Esophagus mucosa (tissue), 1 donor: ENCODE measurements at places on chromosomes 1 and 21.

DNA sequence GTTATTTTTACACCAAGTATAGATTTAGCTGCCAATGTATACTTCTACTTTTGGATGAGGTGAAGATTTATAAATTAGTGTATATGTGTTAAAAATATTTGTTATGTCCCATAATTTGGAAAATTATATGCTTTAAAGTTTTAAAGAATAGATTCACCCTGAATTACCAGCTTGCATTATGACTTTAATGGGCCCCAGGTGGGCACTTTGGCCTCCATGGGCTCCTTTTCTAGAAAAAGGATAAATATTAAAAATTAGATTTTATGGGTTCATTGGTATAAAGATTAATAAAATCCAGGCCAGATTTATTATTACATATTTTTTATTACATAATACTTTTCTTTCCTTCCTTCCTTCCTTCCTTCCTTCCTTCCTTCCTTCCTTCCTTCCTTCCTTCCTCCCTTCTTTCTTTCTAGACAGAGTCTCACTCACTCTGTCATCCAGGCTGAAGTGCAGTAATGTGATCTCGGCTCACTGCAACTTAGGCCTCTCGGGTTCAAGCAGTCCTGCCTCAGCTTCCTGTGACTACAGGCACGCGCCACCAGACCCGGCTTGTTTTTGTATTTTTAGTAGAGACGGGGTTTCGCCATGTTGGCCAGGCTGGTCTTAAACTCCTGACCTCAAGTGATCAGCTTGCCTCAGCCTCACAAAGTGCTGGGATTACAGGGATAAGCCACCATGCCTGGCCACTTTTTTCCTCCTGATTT, 21.9 kb downstream of the KMO start:
- ATAC-seq, result no peak

DNA sequence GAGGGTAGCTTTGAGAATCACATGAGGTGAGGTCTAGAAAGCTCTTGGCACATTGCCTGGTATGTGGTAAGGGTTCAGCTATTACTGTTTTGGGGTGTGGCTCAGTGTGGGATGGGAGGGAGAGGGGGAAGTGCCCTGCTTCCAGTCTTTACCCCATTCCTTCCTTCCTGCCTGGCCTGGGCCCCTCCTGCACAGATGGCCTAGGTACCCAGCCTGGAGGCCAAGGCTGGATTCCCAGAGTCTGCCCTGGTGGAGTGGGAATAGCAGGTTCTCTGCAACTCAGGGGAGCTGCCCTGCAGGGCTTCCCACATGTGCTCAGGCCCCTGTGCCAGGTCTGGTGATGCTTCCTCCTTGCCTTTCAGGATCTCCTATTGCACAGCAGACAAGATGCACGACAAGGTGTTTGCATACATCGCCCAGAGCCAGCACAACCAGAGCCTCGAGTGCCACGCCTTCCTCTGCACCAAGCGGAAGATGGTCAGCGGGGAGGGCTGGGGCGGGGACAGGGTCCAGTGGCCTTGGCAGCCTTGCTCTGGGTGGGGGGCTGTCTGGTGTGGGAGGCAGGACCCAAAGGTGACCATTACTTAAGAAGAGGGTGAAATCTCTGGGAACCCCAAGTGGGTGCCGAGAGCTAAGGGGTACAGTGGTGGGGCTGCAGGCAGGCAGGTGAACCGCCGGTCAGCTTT, 13.5 kb downstream of the LDLRAP1 start:
- peak; percentile 66 for ATAC-seq

GRCh38 chr1:78427506-78427905, 63.3 kb upstream of the PTGFR start:
- ATAC-seq, result no peak

DNA sequence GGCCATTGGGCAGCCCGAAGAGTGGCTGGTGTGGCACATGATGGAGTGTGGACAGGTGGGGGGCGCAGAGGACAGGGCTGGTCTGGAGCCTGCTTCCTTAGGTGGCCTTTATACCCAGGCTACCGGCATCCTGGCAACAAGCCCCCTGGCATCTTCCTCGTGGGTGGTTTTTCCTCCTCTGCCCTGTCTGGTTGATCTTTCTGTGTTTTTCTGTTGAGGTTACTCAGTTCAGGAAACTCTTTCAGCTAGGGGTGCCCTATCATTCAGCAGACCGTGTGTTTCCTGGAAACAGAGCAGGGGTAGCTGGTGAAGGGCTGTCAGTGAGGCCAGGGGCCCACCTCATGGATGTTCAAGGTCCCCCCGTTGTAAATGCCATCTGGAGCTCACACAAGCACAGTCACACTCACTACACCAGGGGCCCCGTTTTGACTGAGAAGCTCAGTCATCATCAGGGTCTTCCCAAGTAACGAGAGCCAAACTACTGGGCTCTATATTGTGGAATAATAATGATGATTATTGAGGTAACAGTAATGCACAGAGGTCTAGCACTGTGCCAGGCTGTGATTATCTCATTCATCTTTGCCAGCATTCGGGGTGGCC, at the start of gene KRTAP12-4:
TSS of gene KRTAP12-4 (minus strand) at position 84 of the 600 bp plus-strand sequence. CDS start at position 39, 45 bp downstream.
- ATAC-seq, result no peak

DNA sequence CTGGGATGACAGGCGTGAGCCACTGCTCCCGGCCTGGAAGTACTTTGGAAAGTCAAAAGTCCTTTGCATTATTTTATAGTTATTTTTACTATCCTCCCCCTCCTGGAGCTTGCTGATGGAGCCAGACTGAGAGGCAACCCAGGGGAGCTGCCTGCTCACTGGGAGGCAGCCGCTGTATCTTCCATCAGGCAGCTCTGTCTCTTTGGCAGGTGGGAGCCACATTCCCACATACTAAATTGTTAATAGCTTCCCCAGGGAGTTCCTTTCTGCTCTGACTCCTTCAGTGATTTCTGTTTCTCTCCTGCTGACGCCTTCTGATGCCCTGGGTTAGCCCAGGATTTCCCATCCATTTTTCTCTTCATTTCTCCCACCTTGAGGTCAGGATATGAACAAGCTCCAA, 4.9 kb upstream of the OPRD1 start:
- no peak for ATAC-seq

DNA sequence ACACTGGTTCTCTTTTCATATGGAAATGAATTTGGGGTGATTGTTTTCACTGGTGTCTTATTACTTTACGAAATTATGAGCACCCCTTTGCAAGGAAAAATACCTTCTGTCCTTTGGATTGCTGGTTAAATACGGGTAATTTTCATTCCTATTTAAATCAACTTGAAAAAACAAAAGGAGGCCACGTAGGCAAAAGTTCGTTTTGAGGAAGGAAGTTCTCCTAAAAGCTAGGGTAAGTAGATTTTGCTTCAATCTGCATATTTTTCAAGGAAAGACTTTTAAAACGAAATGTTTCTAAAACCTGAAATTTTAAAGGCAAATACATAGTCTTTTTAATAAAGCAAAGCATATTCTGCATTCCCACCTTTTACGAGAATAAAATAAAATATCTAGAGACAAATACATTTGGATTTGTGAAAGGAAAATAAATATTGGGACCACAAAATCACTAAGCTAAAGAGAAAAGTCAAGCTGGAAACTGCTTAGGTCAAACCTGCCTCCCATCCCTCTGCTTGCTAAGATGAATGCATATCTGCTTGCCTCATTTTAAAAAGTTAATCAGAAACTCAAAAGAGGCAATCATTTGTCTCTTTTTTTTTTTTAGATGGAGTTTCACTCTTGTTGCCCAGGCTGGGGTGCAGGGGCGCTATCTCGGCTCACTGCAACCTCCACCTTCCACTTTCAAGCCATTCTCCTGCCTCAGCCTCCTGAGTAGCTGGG, 70.9 kb upstream of the ETS2 start:
- ATAC-seq, result no peak

- no peak for ATAC-seq
These were observed 1.5 kb downstream of the GSTM4 start for GRCh38 chr1:109657395-109657794.

DNA sequence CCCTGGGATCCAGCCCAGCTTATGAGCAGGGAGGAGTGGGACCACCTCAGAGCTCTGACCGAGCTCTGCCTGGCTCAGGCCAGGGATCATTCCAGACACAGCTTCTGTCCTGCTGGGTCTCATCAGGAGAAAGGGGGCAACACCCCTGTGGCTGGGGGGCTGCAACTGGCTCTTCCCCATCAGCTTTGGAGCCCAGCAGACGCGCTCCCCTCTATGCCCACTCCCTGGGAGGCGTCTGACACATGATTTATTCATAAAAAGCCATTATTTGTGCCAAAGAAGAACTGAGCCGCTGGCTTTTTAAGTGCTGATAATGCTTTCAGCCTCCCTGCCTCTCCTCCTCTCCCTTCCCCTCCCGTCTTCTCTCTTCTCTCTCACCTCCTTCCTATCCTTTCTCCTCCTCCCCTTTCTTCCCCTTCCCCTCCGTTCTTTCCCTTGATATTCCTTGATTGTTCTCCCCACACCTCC, 25.0 kb downstream of the FOXO6 start:
- no peak for ATAC-seq

GRCh38 chr1:117174851-117175250, 35.9 kb downstream of the VTCN1 start:
- no peak for ATAC-seq

- peak; percentile 21 for ATAC-seq
These were observed at the start of gene TRIM67 for GRCh38 chr1:231161667-231162296. Gene TRIM67, plus strand, starts transcription at chr1:231162058. Its CDS starts 912 bp downstream, at chr1:231162970.

DNA sequence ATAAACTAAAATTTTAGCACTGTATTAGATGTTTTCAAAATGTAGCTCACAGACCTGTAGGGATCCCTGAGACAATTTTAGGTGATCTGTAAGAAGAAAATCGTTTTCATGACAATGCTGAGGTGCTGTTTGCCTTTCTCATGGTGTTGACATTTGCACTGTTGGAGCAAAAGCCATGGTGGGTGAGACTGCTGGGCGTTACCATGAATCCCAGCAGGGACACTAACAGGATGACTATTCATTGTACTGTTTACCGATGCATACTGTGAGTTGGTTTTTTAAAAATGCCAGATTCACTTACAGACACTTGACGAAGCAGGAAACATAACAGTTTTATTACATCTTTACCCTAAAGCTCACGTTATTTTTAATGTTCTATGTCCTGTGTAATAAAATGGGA, 468.5 kb downstream of the PCP4 start:
- ATAC-seq, result no peak

DNA sequence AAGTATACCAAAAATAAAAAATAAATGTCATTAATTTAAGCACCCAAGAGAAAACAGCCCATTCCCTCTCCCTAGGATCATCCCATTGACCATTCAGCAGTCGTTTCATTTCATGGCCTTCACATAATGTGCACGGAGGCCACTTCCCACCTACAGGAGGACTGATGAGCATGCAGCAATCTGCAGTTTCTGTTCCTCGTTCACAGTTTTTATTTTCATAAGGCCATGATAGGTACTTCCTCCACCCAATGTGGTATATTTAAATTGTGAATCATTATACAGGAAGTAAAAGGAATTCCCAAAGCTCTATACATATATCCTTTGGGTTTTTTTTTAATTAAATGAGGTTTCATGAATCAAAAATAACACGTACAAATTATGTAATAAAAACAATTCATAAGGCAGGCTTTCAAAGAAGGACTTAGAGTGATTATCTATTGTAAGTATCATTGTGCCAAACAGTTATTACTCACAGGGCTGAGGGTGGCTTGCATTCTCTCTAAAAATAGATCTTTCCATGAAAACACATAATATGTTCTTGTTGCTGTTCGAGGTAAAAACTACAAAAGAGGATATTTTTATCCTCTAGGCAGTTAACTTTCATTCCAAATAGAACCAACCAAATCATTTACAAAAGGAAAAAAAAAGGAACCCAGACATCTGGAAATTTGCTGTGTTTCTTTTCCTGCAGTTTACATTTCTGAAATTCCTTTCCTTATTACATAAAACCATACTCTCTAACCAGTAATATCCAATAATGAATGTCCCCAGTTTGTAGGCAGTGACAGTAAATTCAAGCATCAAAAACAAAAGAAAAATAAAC, 27.5 kb upstream of the SLC44A3 start:
- ATAC-seq, result peak; percentile 89

GRCh38 chr1:90580176-90580575, 136.9 kb downstream of the BARHL2 start:
- peak; percentile 64 for ATAC-seq

DNA sequence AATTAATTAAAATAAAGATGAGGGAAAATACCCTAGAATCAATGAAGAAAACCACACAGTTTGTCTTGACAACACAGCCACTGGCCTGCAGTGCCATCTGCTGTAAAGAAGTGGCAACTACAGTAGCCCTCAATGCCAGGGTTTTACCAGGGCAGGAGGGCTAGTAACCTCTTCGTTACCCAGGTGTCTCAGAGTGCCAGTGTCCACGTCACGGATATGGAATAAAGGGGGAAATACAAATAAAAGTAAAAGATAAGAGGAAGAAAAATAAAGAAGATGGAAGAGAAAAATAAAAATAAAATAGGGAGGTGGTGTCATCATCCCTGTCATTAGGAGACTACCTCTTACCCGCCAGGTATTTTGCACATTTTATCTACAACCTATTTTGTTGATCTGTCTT, 14.2 kb upstream of the SLC44A3 start:
- peak; percentile 70 for ATAC-seq

DNA sequence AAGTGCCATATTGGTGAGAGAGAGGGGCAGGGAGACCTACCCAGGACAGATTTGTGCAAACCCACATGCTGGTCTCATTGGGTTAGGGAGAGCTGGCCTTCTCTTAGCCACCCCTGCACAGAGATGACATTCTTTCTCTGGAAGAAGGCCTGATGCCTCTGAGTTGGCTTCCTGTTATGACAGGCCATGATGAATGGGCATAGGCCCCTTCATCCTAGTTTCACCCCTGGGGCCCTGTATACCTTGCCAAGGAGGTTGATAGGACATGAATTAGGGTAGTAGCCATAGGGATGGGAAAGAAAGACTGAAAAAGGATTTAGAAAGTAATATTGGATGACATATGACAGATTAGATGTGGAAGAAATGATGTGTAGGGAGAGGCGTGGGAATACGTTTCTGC, 46.6 kb downstream of the TENT5C start:
- no peak for ATAC-seq

GRCh38 chr1:229058111-229058561, 212.8 kb upstream of the RAB4A start:
- ATAC-seq, result peak; percentile 53

- no peak for ATAC-seq
These were observed 156.0 kb downstream of the NFIA start for GRCh38 chr1:61238359-61238665.

- ATAC-seq, result no peak
These were observed 5.0 kb upstream of the SRSF4 start for GRCh38 chr1:29186707-29187106.

DNA sequence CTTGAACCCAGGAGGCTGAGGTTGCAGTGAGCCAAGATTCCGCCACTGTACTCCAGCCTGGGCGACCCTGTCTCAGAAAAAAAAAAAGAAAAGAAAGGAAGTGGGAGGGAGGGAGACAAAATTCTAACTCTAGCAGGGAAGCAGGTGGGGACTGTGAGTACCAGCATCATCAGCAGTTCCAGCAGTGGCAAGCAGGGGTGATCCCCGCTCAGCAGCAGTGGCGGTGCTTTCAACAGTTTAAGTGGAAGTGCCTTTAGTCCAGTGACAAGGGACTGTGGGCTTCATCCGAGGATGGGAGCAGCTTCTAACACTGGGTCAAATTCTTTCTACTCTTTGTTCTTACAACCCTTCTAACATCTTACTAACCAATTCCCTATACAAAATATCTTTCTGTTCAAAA, 858.1 kb upstream of the ADAMTS5 start:
- ATAC-seq, result no peak
